ENCODE measurements at places on chromosomes 7 and 10. TPM values are rescaled to one million over a fixed set of nuclear protein-coding genes. Genes with fewer than 3 reads are reported as not detected.

GRCh38 chr7:68317476-68317875 is 1280.8 kb upstream of the AUTS2 start:
- DNase-seq, result no peak

DNA sequence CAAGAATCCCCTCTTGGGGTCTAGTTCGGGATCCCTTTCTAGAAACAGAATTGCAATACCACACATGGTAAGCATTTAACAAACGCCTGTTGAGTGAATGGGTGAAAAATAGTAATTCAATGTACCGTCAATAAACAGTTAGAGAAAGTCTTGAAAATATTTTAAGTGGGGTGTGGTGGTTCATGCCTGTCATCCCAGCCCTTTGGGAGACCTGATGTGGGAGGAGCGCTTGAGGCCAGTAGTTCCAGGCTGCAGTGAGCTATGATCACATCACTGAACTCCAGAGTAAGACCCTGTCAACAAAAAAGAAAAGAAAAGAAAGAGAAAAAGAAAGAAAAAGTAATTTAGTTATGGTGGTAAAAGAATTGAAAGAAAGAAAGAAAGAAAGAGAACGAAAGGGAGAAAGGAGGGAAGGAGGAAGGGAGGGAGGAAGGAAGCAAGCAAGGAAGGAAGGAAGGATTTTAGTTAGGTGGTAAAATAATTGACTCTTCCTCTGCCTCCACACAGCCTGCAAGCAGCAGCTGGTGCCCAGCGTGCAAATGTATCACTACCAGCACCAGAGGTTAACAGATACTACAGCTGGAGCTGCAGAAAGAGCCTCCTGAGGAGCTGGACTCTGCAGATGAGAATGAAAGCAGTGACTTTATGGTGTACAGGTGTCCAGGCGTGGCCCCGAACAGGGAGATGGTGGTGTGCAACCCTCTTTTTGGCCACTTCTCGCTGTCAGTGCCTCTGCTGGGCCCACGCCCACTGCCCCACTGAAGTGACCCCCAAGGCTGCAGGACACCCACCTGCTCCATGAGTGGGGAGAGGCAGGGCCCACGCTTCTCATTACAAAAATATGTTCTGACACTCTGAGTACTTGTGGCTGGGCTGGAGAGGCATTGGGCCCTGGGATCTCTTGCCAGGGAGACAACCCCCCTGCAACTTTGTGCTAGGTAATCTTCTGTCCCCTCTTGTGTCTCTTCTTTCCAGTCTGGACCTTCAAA is 135.4 kb downstream of the BAMBI start:
- DNase-seq, result no peak

DNA sequence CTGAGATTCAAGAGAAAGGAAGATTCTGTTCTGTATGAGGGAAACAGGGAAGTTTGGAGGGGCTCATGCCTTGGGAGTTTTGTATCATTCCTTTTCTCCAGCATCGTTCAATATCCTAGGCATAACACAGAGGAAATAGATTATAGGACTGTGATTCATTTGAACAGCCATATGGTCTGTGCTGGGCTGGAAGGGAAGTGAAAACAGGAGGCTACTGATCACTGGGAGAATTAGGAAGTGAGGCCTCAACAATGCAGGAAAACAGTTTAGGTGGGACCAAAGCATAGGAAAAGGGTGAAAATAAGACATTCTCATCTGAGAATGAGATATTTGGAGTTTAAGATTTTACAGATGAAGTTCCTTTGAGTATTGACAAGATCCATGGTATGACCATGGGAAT is 70.7 kb upstream of the MKX start:
- DNase-seq, result no peak

- DNase-seq, result no peak
These were observed 132.3 kb upstream of the CDK1 start for GRCh38 chr10:60645980-60646379.

- DNase-seq, result no peak
These were observed 46.1 kb downstream of the WIPF3 start for GRCh38 chr7:29852457-29852856.

GRCh38 chr7:50838675-50839377 is 56.1 kb upstream of the GRB10 start:
- DNase-seq, result no peak

DNA sequence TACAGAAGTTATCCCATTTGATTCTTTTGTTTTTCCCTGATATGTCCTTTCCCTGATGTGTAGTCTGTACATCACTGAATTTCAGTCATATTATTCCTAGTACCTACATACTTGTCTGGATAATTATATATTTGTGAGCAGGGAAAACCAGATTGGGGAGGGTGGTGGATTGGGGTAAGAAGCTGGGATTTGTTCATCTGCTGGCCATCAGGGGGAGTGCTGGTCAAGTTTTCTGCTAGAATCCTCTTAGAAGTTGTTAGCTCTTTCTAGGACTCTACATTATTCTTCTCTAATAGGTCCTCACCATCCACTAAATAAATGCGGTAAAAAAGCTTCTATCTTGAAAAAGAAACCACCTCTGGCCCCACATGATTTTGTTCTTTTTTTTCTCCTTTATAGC is 232.7 kb upstream of the TAC1 start:
- peak; percentile 78 for DNase-seq

DNA sequence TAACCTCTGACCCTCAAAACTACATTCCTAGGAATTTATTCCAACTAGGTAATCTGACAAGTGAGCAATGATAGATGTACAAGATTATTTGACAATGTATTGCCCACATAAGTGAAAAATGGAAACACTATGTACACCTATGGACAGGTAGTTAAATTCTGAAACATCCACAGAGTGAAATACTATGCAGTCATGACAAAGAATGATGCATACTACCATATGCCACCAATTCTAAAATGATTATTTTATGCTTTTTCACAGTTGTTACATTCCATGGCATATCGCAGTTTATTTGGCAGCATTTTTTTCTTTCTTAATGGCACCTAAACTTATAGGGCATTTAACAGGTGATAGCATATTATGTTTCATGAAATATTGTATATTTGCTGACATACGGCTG is 20.1 kb upstream of the TNPO3 start:
- DNase-seq, result no peak

GRCh38 chr7:106418526-106418925 is 133.7 kb upstream of the NAMPT start:
- peak; percentile 28 for DNase-seq

GRCh38 chr7:16933296-16934279 is 51.8 kb upstream of the AGR3 start:
- no peak for DNase-seq

- DNase-seq, result no peak
These were observed 3.2 kb upstream of the EGR2 start for GRCh38 chr10:62819141-62819920.

GRCh38 chr7:25186436-25186835 is 41.9 kb downstream of the NPVF start:
- DNase-seq, result peak; percentile 89

GRCh38 chr7:134599371-134599770 is 47.3 kb upstream of the BPGM start:
- peak; percentile 40 for DNase-seq

The LDB3 gene
- total RNA-seq, result 0.88 TPM

The KCNH2 gene
- total RNA-seq, result 0.05 TPM

The UCMA gene
- not detected for total RNA-seq

The ANKRD61 gene
- total RNA-seq, result 0.50 TPM

The GNG11 gene
- 40.3 TPM for total RNA-seq

Data from SK-MEL-5 (cell line).